Activated CD4-positive, alpha-beta memory T cell treated with anti-CD3 and anti-CD28 coated beads, Interleukin-2, amount 10 ng/mL, durations not matched to agents 7 days and 5 days (primary cell): ENCODE measurements at places on chromosomes 1 and 21.

DNA sequence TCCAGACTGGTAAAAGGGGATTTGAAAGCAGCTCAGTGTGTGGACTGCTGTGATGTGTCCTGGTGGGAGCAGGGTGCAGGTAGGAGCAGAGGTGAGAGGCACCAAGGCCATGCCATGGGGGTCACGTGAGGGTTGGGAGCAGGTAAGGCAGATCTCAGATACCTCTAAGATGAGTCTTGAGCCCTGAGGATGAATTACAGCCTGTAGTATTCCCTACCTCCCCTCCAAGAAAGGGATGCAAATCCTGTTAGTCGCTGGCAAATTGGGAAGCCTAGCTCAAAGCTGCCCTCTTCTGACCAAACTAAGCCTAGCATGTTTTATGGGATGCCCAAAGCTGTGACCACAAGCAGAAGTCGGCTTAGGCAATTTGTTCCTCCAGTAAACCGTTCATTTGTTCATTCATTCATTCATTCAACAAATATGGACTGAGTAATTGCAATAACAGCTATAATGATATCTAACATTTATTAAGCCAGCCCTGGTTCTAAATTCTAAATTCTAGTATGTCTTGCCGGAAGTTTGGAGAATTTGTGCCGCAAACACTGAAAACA lies 3.9 kb upstream of the NUAK2 start:
- peaks cover 43% of the 10 kb centered on the region for H3K27me3 ChIP-seq
- H3K27ac ChIP-seq, result no peak overlapping the region
- peaks cover 21% of the 10 kb centered on the region for H3K4me1 ChIP-seq
- H3K36me3 ChIP-seq, result peaks cover 6% of the 10 kb centered on the region
- DNase-seq, result peak; percentile 54

DNA sequence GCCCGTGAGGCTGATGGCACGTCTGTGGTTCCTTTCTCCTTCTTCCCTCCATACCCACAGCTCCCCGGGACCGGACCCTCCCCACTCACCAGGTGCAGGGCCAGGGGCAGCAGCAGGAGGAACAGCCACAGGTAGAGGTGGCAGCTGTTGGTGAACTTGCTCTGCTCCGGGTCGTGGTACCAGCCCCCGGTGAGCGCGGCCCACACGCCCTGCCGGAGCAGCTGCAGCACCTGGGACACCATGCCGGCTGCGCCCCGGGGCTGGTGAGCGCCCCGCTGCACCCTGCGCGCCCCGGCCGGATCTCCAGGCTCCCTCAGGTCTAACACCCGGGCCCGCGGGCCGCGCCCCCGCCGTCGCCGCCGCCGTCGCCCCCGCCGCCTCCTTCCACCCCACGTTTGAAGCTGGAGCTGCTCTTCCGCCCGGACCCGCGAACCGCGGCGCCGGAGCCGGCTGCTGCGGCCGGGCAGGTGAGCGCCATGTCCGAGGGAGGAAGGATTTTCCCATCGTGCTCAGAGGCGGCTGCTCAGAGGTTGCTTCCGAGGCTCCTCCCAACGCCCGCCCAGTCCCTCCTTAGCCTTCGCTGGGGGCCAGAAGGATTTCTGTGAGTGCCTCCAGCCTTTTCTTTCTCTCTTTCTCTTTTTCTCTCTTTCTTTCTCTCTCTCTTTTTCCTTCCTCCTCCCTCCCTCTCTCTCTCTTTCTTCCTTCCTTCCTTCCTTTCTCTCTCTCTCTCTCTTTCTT lies at the start of gene PCNX2:
Gene PCNX2 (minus strand): TSS at position 489 of the 738 bp plus-strand sequence. CDS start 247 bp downstream, at position 242.
- DNase-seq, result peak; percentile 64
- H3K4me1 ChIP-seq, result peaks cover 35% of the 10 kb centered on the region
- H3K27me3 ChIP-seq, result peaks cover 2% of the 10 kb centered on the region
- peak within 1 kb of the TSS; percentile 95 for H3K4me3 ChIP-seq

DNA sequence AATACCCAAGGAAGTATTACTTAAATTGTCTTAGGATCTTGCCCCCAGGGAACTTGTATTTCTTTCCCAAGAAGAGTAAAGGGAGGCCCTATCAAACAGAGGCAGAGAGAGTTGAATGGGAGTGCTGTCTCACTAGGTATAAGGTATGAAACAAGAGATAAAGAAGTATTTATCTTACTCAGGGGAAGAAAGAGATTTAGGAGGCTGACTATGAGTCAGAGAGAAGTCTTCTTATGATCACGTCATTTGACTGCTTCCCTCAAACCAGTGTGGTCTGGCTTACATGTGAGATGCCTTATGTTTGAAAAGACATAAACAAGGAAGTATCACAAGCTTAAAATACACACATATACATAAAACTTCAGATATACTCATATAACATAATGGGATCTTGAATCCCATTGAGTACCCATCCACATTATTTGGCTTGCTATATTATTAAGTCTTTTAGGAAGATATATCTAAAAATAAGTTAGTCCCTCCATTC lies 29.6 kb downstream of the DUSP10 start:
- H3K27me3 ChIP-seq, result no peaks in the 10 kb centered on the region
- H3K4me1 ChIP-seq, result peaks cover 89% of the 10 kb centered on the region
- H3K36me3 ChIP-seq, result peaks cover 51% of the 10 kb centered on the region
- peak; percentile 66 for DNase-seq
- peak overlapping the region; percentile 98 for H3K27ac ChIP-seq

- no peaks in the 10 kb centered on the region for H3K36me3 ChIP-seq
- no peak overlapping the region for H3K27ac ChIP-seq
- no peak overlapping the region for H3K4me3 ChIP-seq
- H3K27me3 ChIP-seq, result no peaks in the 10 kb centered on the region
- no peak for DNase-seq
These were observed 304.7 kb upstream of the PTBP2 start for GRCh38 chr1:96416701-96417444.

DNA sequence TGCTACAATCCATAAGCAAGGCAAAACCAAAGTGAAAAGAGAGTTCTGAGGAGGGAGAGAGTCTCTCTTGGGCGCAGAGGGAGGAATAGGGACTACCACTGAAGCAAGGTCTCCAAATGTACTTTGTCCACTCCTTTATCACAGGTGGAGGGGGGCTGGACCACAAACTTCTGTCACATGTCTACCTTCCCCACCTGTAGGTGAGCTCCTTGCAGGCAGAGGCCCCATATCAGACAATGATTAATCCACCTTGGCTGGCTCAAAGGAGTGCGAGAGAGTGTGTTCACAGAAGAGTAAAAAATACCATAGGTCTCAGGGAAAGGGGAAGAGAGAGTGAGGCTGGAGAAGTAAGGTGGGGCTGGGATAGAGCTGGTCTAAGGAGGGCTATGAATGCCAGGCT lies 4.5 kb downstream of the BEND5 start:
- H3K4me3 ChIP-seq, result no peak overlapping the region
- peaks cover 14% of the 10 kb centered on the region for H3K27me3 ChIP-seq
- DNase-seq, result no peak
- no peaks in the 10 kb centered on the region for H3K36me3 ChIP-seq

DNA sequence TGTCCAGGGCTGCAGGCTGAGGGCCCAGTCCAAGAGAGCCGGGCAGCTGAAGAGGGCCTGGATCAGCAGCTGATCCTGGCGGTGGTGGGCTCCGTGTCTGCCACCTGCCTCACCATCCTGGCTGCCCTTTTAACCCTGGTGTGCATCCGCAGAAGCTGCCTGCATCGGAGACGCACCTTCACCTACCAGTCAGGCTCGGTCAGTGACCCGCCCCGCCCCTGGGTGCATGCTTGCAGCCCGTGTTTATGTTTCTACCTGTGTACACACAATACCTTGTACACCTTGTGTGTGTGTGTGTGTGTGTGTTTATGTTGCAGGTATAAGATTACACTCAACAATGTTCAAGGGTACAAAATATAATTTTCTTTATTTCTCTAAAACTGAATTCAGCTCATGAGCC lies 13.0 kb downstream of the TIE1 start:
- H3K4me3 ChIP-seq, result no peak overlapping the region
- no peak for DNase-seq
- no peak overlapping the region for H3K27ac ChIP-seq
- no peaks in the 10 kb centered on the region for H3K27me3 ChIP-seq
- H3K36me3 ChIP-seq, result no peaks in the 10 kb centered on the region

DNA sequence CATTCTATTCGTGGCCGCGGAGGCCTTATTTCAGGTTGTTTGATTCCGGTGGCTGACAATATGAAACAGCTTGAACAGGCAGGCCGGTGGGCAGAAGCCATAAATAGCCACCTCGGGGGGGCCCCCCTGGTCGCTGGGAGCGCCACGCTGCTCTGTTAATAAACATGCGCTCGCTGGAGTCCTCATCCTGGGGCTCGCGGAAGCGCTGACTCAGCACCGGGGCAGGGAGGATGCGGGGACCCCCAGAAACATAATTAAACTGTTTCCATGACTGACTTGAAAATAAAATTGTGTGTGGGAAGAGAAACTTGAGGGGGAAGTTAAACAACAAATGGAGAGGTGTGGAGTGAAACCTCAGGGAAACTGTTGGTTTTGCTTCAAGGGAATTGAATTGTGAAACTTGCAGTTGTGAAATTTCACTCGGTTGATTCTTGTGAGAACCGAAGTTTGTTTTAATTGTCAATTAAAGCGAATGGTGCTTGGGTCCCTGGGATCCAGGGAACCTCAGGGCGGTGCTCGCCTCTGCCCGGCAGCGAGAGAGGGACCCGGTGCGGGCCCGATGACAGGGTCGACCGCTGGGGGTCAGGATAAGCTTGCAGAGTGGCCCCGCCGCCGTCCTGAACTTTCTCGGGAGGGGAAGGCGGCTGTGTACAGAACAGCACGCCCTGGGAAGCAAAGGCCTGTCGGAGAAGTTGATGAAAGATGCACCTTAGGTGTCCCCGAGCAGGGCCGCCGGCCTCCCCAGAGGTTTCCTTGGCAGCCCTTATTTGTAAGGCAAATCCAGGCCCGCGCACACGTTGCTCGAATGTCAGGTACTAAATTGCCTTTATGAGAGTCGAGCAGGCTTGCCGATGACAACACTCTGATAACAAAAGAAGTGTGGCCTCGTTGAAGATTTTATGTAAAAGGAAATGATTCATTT lies 176.9 kb upstream of the LMO4 start:
- H3K36me3 ChIP-seq, result no peaks in the 10 kb centered on the region
- H3K4me1 ChIP-seq, result peaks cover 13% of the 10 kb centered on the region
- H3K27me3 ChIP-seq, result peaks cover 44% of the 10 kb centered on the region
- no peak overlapping the region for H3K27ac ChIP-seq

DNA sequence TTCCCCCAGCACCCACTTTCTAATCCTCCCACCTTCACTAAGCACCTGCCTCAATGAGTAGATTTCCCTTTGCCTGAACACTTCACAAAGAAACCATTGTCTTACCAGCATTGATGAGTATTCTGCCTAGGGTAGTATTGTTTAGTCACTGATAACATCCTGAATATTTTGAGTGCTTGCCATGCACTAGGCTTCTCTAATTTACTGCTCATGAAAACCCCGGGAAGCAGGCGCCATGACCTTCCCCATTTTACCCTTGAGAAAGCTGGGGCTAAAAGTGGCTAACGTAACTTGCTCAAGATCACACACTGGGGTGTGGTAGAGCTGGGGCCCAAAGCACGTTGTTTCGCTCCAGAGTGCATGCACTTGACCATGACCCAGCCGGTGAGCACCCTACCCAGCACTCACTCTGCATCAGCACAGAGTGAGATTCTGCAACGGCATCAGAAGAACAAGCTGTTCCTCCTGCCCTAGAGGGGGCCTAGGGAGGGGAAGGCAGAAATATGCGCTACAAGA lies 10.6 kb upstream of the F3 start:
- no peaks in the 10 kb centered on the region for H3K4me1 ChIP-seq
- peaks cover 13% of the 10 kb centered on the region for H3K27me3 ChIP-seq
- no peak overlapping the region for H3K4me3 ChIP-seq
- DNase-seq, result no peak
- no peaks in the 10 kb centered on the region for H3K36me3 ChIP-seq

GRCh38 chr1:237959838-237960237 lies 69.1 kb upstream of the ZP4 start:
- no peak overlapping the region for H3K27ac ChIP-seq
- H3K36me3 ChIP-seq, result no peaks in the 10 kb centered on the region
- no peak overlapping the region for H3K4me3 ChIP-seq
- no peaks in the 10 kb centered on the region for H3K27me3 ChIP-seq
- DNase-seq, result no peak
- H3K4me1 ChIP-seq, result no peaks in the 10 kb centered on the region

- peaks cover 61% of the 10 kb centered on the region for H3K27me3 ChIP-seq
- H3K4me1 ChIP-seq, result peaks cover 7% of the 10 kb centered on the region
- H3K27ac ChIP-seq, result no peak overlapping the region
- no peak for DNase-seq
- no peaks in the 10 kb centered on the region for H3K36me3 ChIP-seq
These were observed 4.2 kb downstream of the GLIS1 start for GRCh38 chr1:53734650-53735211.

DNA sequence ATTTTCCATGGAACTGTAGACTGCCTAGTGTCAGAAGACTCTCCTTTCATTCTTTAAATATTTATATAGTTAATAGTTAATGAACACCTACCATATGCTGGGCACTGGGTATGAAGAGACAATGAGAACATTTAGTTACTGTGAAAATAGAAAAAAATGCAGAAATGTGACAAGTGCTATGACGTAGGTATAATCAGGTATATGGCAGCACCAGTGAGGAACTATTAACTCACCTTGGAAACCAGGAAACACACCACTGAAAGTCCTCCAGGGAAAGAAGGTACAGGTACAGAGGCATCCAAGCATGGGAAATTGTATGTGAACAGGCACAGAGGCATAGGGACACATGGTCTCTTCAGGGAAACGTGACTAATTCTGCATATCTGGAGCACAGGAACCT lies 42.3 kb downstream of the DPT start:
- H3K4me1 ChIP-seq, result no peaks in the 10 kb centered on the region
- no peak overlapping the region for H3K27ac ChIP-seq
- no peak for DNase-seq
- H3K4me3 ChIP-seq, result no peak overlapping the region
- H3K36me3 ChIP-seq, result no peaks in the 10 kb centered on the region

DNA sequence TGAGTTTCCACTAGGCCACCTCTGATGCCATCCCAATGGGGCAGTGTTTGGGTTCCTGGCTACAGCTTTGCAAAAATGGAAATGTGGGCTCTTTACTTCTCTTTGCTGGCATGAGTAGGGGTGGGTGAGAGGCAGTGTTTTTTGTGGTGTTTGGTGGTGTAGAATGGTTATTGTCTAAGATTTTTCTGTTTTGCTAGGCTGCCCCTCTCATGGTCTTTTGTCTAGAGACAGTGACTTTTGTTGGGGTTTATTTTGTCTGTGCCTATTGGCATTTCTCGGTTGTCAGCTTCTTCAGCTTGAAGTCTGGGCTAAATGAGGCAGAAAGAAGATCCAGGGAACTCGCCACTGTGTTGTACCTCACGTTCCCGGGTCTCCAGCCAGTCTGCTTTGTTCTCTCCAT lies 112.1 kb downstream of the CENPF start:
- H3K36me3 ChIP-seq, result no peaks in the 10 kb centered on the region
- no peaks in the 10 kb centered on the region for H3K27me3 ChIP-seq
- H3K4me3 ChIP-seq, result no peak overlapping the region
- H3K27ac ChIP-seq, result no peak overlapping the region
- no peaks in the 10 kb centered on the region for H3K4me1 ChIP-seq

GRCh38 chr1:155977690-155978324 lies 540 bp downstream of the ARHGEF2 start:
- peak; percentile 31 for DNase-seq
- peaks cover 63% of the 10 kb centered on the region for H3K4me1 ChIP-seq
- peak overlapping the region; percentile 93 for H3K27ac ChIP-seq
- H3K27me3 ChIP-seq, result no peaks in the 10 kb centered on the region

- peaks cover 44% of the 10 kb centered on the region for H3K27me3 ChIP-seq
- no peak overlapping the region for H3K4me3 ChIP-seq
- H3K36me3 ChIP-seq, result peaks cover 2% of the 10 kb centered on the region
- no peak for DNase-seq
- no peak overlapping the region for H3K27ac ChIP-seq
- H3K4me1 ChIP-seq, result peaks cover 3% of the 10 kb centered on the region
These were observed 150.3 kb downstream of the TNFSF18 start for GRCh38 chr1:172900376-172900997.

GRCh38 chr1:68916221-68916902 lies 419.5 kb upstream of the DEPDC1 start:
- H3K4me1 ChIP-seq, result no peaks in the 10 kb centered on the region
- no peaks in the 10 kb centered on the region for H3K36me3 ChIP-seq
- no peak for DNase-seq
